ENCODE measurements at places on chromosomes 7 and 10.
A peak's percentile ranks its signal among the peaks of the same experiment; 100 is the strongest.

- no peak for DNase-seq
Measured at GRCh38 chr7:7654964-7655715, 14.6 kb downstream of the UMAD1 start.

GRCh38 chr10:124197371-124198124 is 104.2 kb upstream of the CHST15 start:
- no peak for DNase-seq

- DNase-seq: no peak
Measured at GRCh38 chr7:15652776-15653290, 33.6 kb downstream of the MEOX2 start.

DNA sequence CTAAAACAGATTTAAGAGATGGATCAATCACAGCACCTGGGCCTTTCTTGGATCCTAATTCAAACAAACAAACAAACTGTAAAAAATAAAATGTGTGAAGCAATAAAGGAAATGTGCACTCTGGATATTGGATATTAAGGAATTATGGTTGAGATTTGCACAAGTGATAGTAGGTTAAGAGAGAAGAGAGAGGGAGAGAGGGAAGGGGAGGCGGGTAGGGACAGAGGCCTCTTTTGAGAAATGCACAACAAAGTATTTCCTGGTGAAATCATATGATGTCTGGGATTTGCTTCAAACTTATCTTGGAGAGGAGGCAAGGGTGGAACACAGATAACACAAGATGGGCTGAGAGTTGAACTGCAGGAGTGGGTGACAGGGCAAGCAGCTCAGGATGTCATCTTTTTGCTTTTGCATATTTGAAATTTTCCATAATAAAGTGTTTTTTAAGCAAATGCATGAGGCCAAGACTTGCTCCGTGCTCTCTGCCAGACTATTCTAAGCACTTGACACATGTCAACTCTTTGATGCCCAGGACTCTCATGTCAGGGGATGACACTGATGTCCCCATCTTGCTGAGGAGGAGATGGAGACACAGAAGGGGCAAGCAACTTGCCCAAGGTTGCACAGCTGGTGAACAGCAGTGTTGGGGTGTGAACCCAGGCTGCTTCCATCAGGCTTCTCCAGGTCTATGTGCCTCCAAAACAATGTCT is 9.1 kb upstream of the AEBP1 start:
- DNase-seq: no peak

GRCh38 chr10:118542745-118543144 is 52.7 kb downstream of the PRLHR start:
- DNase-seq: no peak

GRCh38 chr7:93973134-93973533 is 31.0 kb downstream of the BET1 start:
- DNase-seq: no peak

- no peak for DNase-seq
Measured at GRCh38 chr7:93156884-93157283, 8.7 kb upstream of the SAMD9L start.

- DNase-seq: no peak
Measured at GRCh38 chr7:27533652-27534081, 129.0 kb downstream of the HIBADH start.

GRCh38 chr10:130335336-130335735 is 199.1 kb downstream of the GLRX3 start:
- DNase-seq: no peak

- DNase-seq: no peak
Measured at GRCh38 chr10:501596-501995, 187.9 kb downstream of the DIP2C start.

DNA sequence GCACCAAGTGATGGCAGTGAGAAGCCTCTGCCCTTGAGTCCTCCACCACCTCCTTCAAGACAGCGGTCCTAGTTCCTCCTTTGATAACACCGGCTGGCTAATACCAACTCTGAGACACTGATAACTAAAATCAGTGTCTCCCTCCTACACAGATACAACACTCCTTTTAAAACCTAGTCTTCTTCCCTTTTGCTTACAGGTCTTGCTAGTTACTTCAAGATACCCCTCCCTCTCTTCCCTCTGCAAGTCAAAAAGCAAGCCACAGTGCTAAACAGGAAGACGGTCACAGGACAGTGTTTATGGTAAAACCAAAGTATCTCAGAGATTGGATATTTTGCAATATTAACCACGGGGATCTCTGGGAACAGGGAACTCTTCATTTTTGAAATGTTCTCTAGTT is 4.6 kb downstream of the AKR1B1 start:
- no peak for DNase-seq

GRCh38 chr10:119176166-119176565 is 2.4 kb downstream of the PRDX3 start:
- DNase-seq: no peak

DNA sequence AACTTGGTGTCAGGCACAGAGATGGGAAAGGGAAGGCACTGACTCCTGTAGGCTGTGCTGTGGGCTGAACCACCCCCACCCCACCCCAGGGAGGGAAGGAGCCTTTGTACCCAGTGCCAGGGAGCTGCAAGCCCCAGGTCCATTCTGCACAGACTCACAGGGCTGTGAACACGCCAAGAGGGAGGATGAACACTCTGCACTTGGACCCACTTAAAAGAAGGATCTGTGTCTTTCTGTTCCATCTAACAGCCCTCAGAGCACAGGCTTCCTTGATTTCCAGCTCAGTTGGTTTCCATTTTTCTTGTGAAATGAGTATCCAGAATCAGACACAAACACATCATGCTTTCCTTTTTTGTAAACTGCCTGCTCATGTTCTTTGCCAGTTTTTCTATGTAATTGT is 84.9 kb downstream of the GRB10 start:
- no peak for DNase-seq

GRCh38 chr7:121002757-121003200 is 14.3 kb downstream of the CPED1 start:
- DNase-seq: no peak

DNA sequence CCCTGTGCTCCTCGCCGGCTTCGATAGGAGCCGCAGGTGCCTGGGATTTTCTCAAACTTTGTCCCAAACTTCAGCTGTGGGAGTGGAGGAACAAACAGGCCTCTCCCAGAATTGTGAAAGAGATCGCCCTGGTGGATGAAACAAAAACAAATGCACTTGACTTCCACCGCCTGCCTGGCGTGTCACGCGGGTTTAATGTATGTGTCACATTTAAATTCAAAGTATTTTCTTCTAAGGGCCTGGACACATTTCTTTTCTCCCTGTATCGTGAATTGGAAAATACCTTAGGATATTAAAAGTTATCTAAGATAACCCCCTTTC is 694 bp upstream of the WASL start:
- DNase-seq: peak; percentile 44

GRCh38 chr7:101596898-101597297 is 32.2 kb downstream of the MYL10 start:
- no peak for DNase-seq

GRCh38 chr7:98701372-98701771 is 84.3 kb downstream of the NPTX2 start:
- DNase-seq: no peak

DNA sequence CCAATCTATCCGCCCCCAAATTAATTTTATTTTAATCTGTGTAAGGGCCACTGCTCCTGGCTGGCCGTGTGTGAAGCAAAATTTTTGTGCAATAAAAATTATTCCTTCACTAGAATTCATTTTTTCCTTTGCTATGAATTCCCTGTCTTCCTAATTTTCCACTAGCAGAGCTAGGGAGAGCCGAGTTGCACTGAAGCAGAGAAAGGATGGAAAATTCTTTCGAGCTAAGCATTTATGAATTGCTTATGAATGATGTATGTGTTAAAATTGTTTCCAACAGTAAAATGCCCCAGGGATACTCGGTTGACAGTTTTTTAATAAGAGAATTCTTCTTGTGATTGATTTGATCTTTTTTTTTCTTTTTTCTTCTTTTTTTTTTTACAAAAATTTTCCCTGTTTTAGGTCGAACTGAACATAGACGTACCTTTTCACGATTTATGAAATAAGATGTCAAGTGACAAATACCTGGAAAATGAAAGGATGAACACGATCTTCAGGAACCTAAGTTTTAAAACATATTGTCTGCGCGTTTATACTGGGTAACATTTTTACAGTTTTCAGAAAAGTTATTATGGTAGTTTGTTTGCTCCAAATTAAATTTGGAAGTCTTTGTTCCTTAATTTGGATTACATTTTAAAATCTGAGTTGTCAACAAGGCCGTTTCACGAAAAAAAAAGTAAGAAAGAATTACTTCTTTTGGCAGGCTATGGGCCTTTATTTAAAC is 288.8 kb upstream of the NFE2L3 start:
- no peak for DNase-seq

- DNase-seq: no peak
Measured at GRCh38 chr10:110834629-110835301, 37.0 kb upstream of the PDCD4 start.

GRCh38 chr7:67387851-67388250 is 391.2 kb downstream of the TYW1 start:
- no peak for DNase-seq

DNA sequence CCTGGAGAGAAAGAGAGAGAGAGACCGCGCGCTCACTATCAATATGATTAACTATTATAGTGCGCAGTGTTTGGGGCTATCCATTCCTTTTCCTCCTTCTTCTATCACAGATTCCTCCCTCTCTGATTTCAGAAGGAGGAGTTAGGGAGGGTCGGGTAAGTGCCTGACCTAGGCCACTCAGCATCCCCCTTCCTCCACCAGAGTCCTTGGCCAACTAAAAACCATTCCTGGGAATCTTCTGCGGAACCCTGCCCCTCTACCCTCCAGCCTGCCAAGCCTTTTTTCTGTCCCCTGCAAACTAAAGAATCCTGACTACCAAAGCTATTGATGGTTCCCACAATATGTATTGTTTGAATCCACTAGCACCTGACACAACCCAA is 256.2 kb upstream of the NFE2L3 start:
- no peak for DNase-seq

- no peak for DNase-seq
Measured at GRCh38 chr7:29432721-29433120, 130.9 kb upstream of the PRR15 start.

GRCh38 chr7:46811529-46811928 is 770.4 kb downstream of the TNS3 start:
- DNase-seq: no peak

- no peak for DNase-seq
Measured at GRCh38 chr7:149819141-149819960, 18.8 kb upstream of the ZNF862 start.

DNA sequence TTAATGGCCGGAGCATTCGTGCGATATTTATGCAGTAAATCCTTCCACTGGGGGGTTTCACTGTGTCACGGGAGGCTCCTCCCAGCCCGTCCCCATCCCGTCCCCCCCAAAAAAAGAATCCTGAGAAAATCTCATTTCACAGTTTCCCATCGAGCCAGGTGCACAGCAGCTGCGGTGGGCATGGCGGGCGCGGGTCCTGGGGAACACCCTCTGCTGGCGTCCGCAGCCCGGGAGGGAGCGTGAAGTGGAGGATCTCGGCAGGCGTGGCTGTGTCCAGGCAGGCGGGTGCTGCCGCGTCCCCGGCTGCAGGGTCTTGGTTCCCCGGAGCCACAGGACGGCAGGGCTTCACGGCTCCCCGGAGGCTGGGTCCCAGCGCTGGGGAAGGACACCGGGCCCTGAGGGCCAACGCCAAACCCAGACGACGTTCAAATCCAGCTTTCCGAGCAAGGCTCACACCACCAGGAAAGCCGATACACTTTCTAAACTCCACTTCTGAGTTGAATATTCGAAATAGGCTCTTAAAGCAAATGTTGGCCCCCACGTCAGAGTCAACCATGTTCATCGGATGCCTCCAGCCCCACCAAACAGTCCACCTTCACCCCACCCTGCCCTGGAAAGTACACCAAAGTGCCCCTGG is 55.7 kb downstream of the PDGFA start:
- no peak for DNase-seq

- no peak for DNase-seq
Measured at GRCh38 chr10:79505829-79506228, 6.5 kb upstream of the EIF5AL1 start.

DNA sequence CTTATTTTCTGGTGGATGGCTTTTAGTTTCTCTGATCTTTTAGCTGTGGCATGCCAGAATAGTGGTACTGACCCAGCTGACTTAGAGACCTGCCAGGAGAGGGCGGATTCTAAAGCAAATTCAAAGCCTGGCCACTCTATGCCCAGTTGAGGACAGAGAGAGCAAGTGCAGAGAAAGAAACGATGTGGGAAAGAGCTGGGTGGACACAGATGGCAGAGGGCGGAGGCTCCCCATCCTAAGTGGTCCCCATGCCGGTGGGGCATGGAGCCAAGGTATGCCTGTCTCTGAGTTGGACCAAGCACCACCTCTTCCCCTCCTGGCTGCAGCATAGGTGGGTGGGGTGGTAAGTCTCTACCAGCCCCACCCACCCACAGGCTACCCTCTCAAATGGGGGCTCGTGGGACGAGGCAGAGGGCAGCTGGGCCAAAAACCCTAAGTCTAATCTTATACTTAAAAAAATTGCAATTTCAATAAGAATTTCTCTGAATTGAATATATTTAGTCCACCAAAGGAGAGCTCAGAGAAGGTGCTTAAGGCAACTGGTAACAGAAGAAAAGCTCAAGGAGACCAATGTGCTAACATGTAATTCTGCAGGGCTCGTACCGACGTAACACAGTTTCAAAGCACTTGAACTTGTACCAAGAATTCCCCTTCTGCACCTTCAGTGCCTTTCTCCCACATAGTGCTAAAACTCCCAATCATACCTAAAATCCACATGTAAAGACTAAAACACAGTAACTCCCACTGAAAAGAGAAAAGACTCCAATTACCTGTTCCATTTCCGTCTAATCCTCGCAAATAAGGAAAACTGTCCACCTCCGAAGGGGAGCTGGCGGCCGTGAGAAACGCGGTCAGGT is 85.7 kb upstream of the NMT2 start:
- no peak for DNase-seq

DNA sequence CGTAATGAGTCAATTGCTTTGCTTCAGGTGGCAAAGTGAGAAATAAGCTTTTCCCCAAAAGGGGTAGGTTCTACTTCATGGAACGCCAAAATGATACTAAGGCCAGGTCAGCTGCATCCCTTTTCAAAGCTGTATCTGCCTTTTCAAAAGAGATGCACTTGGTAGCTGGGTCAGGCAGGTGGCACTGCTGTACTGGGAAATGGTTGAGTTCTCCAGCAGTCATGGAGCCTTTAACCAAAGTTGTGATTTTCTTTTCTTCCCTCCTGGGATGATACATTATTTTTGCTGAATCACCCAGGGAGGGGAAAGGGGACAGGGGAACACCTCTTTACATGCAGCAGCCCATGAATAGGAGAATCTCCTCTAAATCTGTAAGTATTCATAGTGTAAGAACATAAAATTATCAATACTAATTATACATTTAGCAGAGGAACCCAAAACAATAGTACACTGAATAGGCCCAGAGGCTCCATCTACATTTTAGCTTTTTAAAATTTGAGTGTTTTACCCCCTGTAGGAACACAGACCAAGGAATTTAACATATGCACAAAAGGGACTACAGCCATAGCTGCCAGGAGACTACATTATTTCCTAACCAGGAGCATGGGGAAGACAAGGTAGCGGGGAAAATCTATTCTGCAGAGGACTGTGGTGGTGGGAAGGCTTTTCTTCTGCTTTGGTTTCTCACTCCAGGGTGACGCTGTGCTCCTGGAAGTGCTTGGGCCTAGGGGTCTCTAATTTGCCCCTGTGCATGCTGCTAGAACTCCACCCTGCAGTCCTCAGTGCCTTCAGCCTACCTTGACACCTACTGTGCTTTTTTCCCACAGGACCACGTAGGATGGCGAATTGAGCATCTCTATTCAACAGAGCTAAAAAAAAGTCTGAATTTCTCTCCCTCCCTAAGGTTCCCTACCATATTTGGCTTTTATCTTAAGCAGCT is 6.4 kb upstream of the GPR22 start:
- peak; percentile 11 for DNase-seq

GRCh38 chr10:132558516-132559413 is 21.2 kb downstream of the INPP5A start:
- DNase-seq: no peak

All from stimulated activated CD4-positive, alpha-beta T cell treated with anti-CD3 and anti-CD28 coated beads, Interleukin-1b, Interleukin-23, amount 100 ng/mL, for 48 hours (primary cell).